ENCODE measurements at places on chromosomes 5 and 9.

GRCh38 chr9:38436708-38437107 lies 12.5 kb upstream of the IGFBPL1 start:
- DNase-seq = no peak

GRCh38 chr9:137028263-137029057 lies 423 bp upstream of the ABCA2 start:
- DNase-seq = peak; percentile 66

- DNase-seq = no peak
Observed at GRCh38 chr5:124661317-124662141, 84.9 kb downstream of the ZNF608 start.

DNA sequence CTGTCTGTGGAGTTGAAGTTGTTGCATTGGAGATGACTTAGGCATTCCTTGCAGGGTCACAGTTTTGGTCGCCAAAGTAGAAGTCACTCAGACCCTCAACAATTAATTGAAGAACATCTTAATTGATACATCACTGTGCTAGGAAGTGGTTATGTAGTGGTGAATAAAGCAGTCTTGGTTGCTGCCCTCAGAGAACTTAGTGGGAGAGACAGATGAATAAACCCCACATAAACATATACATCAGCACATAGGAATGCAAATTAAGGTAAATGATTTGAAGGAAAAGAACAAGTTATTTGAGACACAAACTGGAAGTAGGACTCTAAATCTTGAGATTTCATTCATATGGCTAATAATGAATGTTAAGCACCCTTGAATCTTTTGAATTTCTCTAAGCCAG lies 25.7 kb downstream of the FAM174A start:
- no peak for DNase-seq

DNA sequence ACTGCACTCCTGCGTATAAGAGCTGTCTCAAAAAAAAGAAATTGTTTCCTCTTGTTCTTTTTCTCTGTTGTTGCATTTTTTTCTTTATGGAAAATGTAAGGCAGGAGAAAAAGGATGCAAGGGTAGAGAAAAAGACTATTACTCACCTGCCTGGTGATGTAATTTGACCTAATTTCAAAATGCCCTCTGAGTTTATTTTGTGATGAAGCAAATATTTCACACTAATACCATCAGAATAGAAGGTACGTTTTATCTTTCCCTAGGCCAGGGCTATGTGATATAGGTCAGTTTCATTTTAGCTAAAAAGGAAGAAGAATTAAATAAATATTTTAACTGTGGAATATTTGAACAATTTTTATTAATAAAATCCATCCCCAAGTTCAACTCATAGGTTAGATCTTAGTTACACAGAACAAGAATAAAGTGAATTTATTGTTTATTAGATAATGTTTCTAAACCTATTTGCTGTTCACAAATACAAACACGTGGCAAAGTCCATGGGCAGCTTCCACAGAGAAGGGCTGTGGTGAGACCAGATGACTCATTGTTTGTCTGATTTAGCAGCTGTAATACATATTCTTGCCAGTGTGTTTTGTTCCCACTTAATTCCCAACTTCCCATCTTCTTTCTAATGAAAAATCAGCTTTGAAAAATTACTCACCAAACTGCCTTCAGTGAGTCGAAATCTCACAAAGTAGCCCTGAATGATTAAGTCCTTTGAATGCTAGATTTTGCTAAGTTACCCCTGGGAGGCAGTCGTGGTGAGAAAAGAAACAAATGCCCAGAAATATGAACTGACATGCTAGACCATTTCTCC lies 52.8 kb upstream of the CCDC112 start:
- no peak for DNase-seq

DNA sequence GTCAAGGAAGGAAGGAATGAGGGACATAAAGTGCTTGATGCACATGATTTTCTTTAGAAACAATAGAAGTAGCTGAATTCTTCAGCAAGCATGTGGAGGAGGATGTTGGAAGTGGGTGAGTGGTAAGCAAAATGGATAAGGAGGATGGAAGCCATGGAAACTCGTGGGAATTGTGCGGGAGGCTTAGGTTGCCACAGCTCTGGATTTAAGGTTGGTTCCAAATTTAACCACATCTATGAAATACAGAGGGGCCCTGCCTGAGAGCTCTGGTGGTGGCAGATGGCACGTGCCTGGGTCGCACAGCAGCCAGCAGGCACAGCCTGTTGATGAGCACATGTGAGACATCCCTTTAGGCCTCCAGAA lies 284.7 kb downstream of the SMARCA2 start:
- no peak for DNase-seq

- peak; percentile 39 for DNase-seq
Observed at GRCh38 chr9:127586537-127586936, 25.5 kb upstream of the STXBP1 start.

DNA sequence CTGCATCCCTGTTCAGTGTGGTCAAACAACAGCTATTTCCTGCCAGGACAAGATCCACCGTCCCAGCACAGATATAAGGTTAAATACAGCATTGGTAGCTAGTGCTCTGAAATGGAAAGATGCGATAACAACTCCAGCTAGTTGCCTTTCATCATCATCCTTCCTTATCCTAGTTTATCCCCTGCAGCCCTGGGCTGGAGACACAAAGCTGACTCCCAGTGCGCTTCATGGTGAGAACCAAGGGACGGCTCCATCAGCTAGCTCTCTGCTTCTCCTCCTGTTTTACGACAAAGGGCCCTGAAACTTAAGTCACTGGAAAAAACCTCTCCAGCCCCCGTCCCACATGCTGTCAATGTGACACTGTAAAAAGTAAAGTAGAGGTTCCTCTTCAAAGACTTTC lies 37.9 kb downstream of the CDC14B start:
- DNase-seq = no peak

DNA sequence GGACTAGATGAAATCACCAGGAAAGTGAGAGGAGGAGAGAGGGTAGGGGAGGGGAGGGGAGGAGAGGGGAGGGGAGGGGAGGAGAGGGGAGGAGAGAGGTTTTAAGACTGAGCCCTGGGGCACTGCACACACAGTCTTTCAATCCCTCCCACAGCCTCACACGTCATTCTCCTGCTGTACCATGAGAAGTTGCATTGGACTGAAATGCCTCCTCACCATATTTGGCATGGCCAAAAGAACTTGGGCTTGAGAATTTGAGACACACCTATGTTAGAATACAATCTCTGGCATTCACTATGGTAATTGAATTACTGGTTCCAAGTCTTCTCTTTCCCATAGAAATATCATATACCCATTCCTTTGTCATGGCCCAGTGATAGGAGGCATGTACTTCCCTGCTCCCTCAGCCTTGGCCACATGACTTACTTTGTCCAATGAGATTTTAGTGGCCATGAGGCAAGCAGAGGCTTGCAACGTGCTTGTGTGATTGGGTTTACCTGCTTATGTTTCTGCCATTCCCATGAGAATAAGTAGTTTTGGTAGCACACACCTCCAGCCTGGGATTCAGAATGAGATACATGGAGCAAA lies 133.3 kb upstream of the SMARCA2 start:
- no peak for DNase-seq

GRCh38 chr5:74161170-74161569 lies 479.4 kb downstream of the ENC1 start:
- no peak for DNase-seq

DNA sequence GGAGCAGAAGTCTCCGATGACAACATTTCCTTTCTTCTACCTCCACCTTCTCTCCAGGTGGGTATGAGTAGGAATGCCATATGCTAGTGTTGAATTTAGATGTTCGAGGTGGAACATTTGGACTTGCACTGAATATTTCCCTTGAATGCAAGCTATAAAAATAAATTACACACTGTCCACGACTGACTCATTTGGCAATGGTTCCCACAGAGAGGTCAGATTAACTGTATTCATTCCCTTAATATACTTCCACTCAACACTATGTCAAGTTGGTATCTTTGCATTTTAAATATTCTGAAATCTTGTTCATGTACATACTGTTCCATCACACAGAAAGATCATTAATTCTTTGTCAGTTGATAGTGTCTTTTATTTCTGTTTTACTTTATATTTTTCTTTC lies 222.6 kb upstream of the PIK3R1 start:
- DNase-seq = no peak

GRCh38 chr9:106878081-106878837 lies 15.3 kb downstream of the ZNF462 start:
- DNase-seq = no peak

- no peak for DNase-seq
Observed at GRCh38 chr9:93306579-93307091, 122.7 kb downstream of the WNK2 start.

DNA sequence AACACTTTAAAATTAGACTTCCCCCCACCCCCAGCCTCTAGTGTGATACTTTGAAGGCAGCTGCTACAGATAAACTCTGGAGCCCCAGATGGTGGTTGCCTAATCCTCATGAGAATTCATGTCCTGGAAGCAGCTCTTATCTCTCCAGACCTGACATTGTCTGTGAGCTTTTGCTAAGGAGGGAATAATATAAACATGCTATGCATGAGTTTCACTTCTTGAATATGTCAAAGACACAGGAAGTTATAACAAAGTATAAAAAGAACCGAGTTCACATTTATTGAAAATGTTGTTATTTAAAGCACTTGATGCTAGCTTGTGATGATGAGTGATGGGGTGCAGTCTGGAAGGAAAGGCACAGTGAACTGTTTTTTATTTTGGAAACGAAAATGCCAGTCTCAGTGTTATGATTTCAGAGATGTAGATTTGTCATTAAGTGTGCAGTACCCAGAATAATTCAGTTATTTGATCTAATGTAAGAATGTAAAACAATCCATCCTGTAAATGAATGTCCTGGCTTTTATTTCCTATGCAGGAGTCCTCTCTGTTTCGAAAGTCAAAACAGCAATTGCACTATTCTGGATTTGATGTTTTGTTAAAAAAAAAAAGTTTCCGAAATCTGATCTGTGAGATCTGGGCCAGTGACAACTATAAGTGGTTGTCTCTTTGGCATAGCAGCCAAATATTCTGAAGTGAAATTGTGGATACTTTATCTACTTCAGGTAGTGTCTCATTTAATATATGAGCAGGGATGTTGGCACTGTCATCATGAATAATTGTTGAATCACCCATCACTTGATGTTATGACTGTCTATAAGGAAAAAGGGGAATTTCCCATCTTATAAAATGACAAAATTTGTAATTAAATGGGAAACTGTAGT lies 77.0 kb downstream of the ZCCHC7 start:
- no peak for DNase-seq

All from activated T-helper 1 cell treated with Interleukin-2 at 50 U/mL for 16 hours (primary cell).